Activated effector memory CD4-positive, alpha-beta T cell treated with anti-CD3 and anti-CD28 coated beads, Interleukin-2, amount 50 U/mL, for 16 hours (primary cell): ENCODE measurements at places on chromosomes 12 and 14.

GRCh38 chr14:76827696-76828296 is 1.6 kb downstream of the LRRC74A start:
- no peak for DNase-seq

GRCh38 chr12:120688527-120689071 is 1.6 kb downstream of the MLEC start:
- no peak for DNase-seq

- no peak for DNase-seq
Observed at GRCh38 chr14:79318371-79318770, 892.9 kb downstream of the DIO2 start.

GRCh38 chr12:57135527-57136326 is 7.4 kb downstream of the LRP1 start:
- DNase-seq: no peak

- no peak for DNase-seq
Observed at GRCh38 chr14:72576258-72576657, 317.6 kb downstream of the DPF3 start.

DNA sequence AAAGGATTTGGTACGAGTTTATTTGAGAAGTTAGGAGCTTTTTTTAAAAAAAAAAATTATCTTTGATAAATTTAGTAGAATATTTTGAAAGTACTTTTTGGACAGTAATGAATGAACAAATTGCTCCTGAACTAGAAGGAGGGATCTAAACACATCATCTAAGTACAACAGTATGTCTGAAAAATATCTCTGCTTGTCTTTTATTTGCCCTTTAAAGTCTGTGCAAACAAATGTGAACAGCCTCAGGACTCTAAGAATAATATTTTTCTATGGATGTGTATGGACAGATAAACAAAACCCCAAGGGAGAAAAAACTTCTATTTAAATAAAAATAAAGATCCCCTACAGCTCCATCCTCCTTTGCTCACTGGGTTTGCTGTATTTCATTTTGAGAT is 19.5 kb downstream of the FBXL14 start:
- DNase-seq: no peak

GRCh38 chr14:70188659-70189455 is at the start of gene SLC8A3:
SLC8A3 (minus strand) TSS chr14:70188951; CDS start chr14:70168422, 20,529 bp downstream.
- DNase-seq: no peak

GRCh38 chr12:91057368-91058165 is at the start of gene KERA:
KERA (minus strand) TSS chr12:91058024; CDS start chr12:91056281, 1,743 bp downstream.
- no peak for DNase-seq

- no peak for DNase-seq
Observed at GRCh38 chr14:49754570-49755097, 13.3 kb upstream of the KLHDC2 start.

DNA sequence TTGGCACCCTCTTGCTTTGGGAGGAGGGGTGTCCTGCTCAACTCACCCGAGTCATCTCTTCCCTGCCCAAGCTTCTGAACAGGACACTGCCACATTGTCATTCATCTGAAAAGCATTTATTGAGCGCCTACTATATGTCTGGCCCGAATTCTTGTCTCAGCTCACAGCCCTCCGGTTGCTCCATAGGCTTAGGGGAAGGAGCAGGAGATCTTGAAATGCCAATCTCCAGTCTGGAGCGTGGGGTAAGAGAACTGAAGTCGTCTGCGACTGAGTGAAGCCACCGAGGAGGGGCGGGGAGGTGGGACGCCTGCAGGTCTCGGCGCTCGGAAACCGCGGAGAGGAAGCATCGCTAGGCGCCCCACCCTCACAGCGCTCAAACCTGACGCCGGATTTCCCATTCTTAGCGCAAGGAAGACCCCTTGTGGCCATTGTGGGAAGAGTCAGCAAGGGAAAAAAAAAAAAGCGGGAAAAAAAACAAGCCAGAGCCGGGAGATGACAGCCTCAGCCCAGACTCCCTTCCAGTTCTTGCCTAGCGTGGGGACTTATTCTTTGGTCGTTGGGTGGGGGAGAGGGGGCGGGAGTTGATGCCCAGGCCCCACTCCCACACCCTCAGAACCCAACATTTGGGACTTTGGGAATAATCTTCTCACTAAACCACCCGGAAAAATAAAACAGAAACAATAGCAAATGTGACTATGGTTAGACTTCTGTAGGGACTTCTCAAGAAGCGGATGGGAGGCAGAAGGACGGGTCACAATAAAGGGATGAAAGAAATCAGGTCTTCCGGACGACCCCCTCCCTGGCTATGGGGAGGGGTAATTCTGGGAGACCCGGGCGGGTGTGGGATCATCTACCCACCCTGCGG is 28.2 kb upstream of the SMUG1 start:
- DNase-seq: peak; percentile 90

GRCh38 chr12:12016284-12017100 is 54.2 kb upstream of the BCL2L14 start:
- peak; percentile 63 for DNase-seq

DNA sequence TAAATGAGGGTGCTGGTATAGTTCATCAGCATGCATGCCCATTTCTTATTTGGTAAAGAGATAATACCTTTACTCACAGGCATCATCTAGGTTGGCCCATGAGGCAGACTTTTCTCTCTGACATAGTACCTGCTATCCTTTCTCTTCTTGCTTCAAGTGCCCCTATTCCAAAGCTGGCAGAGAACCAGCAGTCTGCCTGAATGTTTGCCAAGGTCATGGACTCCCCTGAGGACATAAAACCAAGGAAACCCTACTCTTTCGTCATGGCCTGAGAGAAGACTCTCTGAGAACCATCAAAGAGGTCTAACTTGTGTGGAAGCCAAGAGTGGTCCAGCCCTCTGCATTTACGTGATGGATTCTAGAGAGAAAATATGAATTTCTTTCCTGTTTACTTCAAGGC is 11.9 kb downstream of the PPP1R36 start:
- DNase-seq: no peak

DNA sequence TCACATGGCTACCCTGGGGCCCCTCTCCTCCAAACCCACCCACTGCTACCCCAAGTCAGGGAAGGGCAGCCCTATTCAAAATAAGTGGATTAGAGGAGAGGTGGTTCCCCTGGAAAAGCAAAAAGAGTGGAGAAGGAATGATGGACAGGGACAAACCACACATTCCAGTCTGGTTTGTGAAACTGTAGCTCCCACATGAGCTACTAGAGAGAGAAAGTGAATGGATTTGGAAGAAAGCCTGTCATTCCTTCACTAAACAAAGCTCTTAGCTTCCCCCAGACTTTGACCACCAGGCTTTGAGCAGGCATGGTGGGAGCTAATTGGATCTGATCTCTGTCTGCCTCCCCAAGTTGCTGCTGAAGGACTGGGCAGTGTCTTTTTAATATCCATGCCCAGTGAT is 28.0 kb downstream of the CCDC63 start:
- DNase-seq: no peak

- no peak for DNase-seq
Observed at GRCh38 chr14:55780156-55780946, 200.3 kb downstream of the KTN1 start.

- DNase-seq: peak; percentile 67
Observed at GRCh38 chr12:93784339-93785086, 107.3 kb downstream of the CRADD start.

- DNase-seq: no peak
Observed at GRCh38 chr12:65603438-65604351, 220.6 kb upstream of the HMGA2 start.

DNA sequence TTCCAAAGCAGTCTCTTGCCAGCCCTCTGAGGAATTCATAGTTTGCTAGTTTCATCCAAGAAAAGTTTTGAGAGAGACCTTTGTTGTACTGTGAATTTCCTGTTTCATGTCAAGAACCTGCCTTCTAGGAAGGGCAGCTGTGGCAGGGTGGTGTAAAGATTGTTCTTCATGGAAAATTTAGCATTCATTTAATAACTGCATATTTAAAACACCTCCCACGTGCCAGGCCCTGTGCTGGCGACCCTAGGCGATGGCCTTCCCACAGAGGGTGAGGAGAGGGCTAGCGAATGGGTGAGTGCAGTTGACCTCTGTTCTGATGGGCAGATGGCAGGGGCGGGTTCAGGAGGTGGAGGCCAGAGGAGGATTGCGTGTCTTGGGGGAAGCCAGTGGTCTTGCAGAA is 43.2 kb downstream of the MLXIP start:
- no peak for DNase-seq

DNA sequence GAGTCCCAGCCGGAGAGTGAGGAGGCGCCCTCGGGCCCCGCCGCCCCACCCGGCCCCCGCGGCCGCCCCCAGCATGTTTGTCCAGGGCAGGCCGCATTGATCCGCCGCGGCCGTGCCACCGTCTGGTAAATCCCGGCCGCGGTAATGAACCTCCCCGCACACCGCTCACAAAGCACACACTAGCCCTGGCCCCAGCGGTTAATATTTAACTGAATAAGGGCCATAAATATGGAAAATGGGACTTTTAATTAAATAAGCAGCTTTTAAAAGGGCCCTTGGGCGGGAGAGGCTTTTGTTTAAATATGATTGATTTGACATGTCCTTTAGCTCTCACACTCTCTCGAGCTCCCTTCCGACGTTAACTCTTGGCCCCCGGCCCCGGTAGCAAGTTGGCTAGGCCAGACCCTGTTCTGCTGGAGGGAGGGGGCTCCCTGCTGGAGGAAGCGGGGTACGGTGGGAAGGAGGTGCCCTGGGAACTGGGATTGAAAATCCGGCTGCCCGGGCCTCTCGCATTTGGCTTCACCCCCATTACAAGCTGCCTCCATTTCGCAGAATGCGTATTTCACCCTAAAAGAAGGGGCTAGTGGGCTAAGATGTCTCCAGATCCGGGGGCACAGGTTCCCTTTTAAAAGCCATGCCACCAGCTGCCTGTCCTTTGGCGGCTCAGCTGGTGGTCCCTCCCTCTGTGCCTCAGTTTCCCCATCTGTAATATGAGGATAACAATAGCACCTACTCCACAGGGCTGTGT is 199.8 kb downstream of the RBM19 start:
- no peak for DNase-seq

- DNase-seq: no peak
Observed at GRCh38 chr12:105466231-105466900, 135.9 kb downstream of the C12orf75 start.

GRCh38 chr12:46908936-46909635 is 83.3 kb upstream of the SLC38A4 start:
- DNase-seq: no peak

- no peak for DNase-seq
Observed at GRCh38 chr12:102372087-102372486, 108.3 kb downstream of the IGF1 start.

DNA sequence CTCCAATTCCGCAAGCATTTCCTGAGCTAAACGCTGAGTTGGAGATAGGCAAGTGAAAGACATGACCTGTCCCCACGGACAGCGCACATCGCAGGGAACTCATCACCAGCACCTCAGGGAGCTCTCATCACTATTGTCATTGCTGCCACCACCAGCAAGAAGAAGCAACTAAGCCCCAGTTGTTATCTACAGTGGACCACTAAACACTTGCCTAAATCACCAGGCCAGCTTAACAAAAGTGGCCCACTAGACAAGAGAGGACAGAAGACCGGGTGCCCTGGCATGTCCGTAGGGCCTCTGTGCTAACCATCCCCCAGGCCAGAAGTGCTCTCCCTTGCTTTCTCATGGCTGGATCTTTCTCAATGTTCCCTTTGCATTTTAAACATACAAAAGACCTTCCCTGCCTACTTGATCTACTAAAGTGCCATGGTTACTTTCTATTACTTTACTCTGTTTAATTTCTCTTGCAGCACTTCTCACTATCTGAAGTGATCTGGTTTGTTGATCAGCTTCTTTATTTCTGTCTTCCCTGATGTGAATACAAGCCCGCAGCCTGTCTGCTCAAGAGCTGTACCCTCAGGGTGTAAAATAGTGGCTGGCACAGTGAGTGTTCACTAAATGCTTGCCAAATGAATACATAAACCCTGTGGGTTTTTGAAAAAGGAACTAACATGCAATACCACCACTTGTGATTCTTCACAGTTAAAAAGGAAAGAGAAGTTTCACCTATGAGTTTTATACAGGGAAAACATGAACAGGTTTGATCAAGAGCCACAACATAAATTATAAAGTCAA is 60.9 kb upstream of the RFLNA start:
- no peak for DNase-seq

- DNase-seq: no peak
Observed at GRCh38 chr14:24857277-24857676, 192.7 kb downstream of the STXBP6 start.

DNA sequence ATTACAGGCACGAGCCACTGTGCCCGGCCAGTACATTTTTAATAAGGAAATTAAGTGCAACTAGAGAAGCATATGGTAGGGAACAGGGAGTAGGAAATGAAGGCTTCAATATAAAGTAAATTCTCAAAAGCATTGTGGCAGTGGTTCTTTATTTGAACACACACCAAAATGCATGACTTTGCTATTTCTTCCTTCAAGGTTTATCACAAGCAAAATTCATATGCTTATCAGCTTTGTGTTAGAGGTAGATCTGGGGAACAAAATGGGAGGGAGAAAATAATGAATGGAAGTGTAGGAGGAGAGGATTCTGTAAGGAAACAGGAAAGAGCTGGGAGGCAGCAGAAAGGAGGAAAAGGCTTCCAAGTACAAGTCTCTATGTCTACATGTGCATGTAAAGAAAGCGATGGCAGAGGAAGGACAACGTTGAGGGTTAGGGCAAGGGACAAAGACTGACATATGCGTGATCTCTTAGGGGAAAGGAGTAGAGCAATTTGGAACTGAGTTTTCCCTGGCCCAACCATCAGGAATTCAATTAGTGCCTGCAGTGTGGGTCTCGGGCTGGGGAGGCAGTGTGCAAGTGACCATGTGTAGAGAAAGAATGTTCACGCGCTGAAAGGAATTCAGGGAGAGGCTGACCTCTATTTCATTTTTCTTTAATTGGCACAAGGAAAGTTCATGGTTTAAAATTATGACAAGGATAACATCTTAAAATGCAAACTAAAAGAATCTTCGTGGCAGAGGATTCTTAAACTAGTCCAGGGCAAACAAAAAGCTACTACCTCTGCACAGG is 22.9 kb upstream of the RASSF8 start:
- no peak for DNase-seq

GRCh38 chr12:115213538-115214016 is 529.6 kb upstream of the TBX3 start:
- DNase-seq: no peak

DNA sequence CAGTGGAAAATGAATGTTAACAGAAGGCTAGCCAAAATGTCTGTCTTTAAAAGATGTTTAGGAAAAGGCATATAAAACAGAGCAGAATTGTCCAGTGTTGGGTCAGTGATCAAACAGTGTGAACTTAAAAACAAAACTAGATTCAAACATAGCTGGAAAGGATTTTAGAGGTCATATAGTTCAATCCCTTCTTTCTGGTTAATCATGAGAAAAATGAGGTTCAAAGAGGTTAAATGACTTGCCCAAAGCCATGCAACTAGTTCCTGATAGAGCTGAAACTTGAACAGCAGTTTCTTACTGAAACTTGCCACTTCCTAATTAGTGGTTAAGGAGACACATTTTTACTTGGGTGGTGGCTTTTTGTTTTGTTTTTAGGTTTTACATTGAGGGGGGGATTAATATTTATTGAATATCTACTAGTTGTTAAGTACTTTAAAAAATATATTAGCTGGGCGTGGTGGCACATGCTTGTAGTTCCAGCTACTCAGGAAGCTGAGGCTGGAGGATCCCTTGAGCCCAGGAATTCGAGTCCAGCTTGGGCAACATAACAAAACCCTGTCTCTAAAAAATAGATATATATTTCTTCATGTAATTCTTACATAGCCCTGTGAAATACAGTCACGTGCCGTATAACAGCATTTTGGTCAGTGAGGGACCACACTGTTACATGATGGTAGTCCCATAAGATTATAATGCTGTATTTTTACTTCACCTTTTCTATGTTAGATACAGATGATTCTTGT is 20.4 kb downstream of the ACVR1B start:
- no peak for DNase-seq
